ENCODE measurements at places on chromosomes 6 and 20. TPM values are rescaled to one million over a fixed set of nuclear protein-coding genes. Genes with fewer than 3 reads are reported as not detected.

GRCh38 chr20:59564171-59564570 lies 40.2 kb upstream of the PHACTR3 start:
- no peak for DNase-seq

DNA sequence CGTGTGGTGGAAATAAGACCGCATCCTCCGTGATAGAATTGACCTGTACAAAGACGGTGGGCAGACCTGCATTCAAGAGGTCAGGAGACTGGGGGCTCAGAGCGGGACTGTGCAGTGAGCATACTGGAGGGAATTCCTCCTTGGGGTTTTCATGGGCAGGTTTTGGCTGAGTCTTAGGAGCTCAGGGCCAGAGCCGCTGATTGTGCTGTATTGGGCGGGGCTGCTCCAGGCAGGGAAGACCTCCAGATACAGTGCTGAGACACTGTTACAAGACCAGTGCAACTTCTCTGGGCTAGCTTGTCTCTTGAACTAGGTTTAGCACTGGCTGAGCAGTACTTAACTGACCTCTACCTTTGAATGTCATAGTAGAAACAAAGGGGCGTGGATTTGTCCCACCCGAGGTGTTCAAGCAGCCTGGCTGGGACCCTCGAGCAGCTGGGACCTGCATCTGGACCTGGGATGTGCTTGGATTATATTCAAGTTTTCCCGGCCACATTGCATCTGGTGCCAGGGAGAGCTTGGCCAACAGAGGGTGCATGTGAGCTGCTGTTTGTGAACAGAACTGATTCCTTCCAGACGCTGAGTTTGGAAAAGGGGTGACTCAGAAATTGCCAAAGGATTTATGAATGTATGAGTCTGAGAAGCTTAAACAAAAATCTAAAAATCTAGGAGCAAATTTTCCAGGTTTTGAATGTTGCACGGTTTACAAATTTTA lies 33.4 kb upstream of the SLC22A1 start:
- no peak for DNase-seq

DNA sequence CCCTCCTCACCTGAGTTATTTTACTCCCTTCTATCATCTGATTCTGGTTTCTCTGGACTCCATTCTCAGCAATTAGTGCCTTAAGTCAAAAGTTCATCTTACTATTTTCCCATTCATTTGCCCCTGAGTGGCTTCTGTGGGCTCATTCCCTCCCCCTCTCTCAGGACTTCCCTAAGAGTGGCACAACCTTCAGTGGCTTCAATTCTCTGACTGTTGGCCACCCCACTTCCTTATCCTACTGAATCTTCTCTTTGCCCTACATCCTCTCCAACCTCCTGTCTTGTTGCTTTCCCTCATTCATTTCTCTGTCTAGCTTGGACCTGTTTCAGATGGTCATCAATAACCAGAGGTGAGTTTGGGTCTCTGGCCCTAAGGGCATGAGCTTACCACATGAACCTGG lies 61.1 kb upstream of the GLP1R start:
- no peak for DNase-seq

Gene CRNKL1
- total RNA-seq: 17.3 TPM

Gene TGM3
- 56.5 TPM for total RNA-seq

Data from suprapubic skin (tissue), 4 donors.